ENCODE measurements at places on chromosomes 2 and 18.

- no peak for DNase-seq
Measured at GRCh38 chr2:119359774-119360173, 6.9 kb downstream of the C2orf76 start.

- DNase-seq: no peak
Measured at GRCh38 chr2:76793647-76794334, 728.4 kb downstream of the LRRTM4 start.

- no peak for DNase-seq
Measured at GRCh38 chr2:176063958-176064357, 19.8 kb downstream of the EVX2 start.

- no peak for DNase-seq
Measured at GRCh38 chr2:239726091-239726591, 299.0 kb downstream of the NDUFA10 start.

- peak; percentile 24 for DNase-seq
Measured at GRCh38 chr18:35581898-35582641, 530 bp downstream of the GALNT1 start.

Data from CD4-positive, alpha-beta T cell treated with Interleukin-1 beta for 1 hour (primary cell).